ENCODE measurements at places on chromosomes 6 and 20.

DNA sequence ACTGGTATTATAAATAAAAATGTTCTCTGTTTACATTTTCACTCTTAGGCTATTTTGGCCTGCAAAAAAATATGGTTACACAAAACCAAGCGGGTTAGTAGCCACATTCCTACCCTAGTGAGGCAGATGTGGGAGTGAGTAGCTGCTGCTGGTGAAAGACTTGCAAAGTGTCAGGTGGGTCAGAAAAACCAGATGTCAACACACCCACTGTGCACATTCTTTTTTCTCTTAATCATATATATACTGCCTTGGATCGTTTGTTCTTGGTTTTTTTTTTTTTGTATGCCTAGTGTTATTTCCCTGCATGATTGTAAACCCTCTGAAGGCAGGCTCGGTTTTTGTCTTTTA is 68.0 kb upstream of the TFB1M start:
- DNase-seq = no peak

DNA sequence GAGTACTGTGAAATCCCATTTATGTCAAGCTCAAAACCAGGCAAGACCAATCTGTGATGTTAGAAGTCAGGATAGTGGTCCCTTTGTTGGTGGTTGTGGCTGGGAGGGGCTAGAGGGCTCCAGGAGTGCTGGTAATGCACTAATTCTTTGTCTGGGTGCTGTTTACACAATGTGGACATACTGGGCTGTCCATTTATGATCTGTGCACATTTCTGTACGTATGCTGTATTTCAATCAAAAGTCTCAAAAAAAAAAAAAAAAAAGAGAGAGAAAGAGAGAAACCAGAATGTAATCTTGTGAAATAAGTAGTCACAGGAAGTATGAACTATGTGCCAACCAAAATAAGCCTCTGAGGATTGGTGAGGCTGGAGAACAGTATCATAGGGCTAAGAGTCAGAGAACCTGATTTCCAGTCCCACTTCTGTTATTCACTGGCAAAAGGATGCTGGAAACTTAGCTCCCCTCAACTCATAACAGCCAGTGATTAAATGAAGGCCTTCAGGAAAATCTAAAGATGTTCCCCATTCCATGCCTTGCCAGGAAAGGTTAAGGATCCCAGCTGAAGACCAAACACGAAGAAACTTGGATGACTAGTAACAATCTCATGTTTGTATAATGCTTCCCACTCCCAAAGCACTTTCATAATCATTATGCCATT is 19.6 kb upstream of the TRAM2 start:
- DNase-seq = no peak

- DNase-seq = no peak
These were observed 166.0 kb downstream of the DLL1 start for GRCh38 chr6:170124836-170125235.

DNA sequence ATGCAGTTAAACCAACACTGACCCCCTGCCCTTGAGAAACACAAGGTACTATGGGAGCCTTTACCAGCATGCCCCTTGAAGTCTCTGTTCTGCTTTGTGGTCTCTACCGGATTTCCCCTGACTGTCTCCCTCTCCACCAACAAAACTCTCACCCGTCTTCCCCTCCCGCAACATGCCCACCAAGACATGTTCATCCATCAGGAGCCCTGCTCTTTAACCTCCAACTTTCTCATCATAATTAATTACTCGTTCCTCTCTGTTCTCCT is 1.1 kb downstream of the ZNF165 start:
- no peak for DNase-seq

- DNase-seq = no peak
These were observed 164.1 kb upstream of the SALL4 start for GRCh38 chr20:51966296-51966971.

- no peak for DNase-seq
These were observed 213.5 kb upstream of the PLN start for GRCh38 chr6:118334634-118335033.

DNA sequence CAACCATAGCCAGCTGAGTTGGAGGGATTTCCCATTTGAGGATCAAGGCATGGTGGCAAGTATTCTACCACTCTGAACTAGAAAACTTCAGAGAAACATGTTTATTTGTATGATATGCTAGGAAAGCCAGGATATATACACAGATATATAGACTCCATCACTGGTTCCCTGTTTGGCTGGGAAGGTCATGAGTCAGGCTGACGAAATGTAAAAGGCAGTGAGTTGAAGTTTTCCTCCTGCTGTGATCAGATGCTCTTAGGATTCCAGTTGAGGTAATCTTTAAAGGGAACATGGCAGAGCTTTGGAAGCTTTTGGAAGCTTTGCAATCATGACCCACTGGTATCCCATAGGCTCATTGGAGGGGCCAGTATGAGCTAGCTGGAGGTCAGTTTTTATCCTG is 1369.1 kb downstream of the EPHA7 start:
- DNase-seq = no peak

- no peak for DNase-seq
These were observed 43.5 kb downstream of the PREX1 start for GRCh38 chr20:48784273-48784641.

GRCh38 chr20:16100111-16100510 is 473.1 kb downstream of the KIF16B start:
- DNase-seq = no peak

DNA sequence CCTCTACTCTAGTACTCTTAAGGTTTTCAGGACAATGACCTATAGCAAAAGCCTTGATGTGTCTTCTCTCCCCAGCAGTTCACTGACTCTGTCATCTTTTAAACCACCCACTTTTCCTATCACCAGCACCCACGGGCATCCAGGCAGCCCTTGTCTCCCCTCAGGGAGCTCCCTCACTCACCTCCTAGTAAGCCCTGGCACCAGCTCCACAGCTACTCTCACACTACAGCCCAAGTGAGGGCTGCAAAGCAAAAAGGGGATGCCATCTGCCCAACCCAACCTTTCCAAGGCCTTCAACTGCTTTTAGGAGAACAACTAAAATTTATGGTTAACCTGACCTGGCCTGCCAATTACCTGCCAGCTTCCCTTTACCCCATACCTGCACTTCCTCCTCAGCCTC is 26.0 kb downstream of the GCLC start:
- DNase-seq = no peak

- no peak for DNase-seq
These were observed 1.4 kb downstream of the GMPR start for GRCh38 chr6:16239798-16240123.
